ENCODE measurements at places on chromosomes 1 and 21.

DNA sequence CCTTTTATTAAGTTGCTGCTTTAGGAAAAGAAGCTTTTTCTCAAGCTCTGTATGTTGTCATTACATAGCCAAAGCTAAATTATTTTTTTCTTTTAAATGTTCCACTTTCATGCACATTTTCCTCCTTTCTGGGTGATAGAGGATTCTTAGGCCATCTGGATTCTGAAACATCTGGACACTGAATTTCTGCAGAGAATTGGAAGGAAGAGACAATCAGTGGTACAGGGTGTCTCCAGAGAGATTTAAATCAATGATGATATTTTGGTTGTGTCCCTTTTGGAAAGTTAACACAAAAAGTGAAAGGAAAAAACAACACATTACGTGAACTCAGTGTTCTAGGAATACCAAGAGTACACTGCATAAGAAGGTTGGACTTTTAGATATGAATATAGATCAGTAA lies 211.4 kb upstream of the PKN2 start:
- DNase-seq: no peak

DNA sequence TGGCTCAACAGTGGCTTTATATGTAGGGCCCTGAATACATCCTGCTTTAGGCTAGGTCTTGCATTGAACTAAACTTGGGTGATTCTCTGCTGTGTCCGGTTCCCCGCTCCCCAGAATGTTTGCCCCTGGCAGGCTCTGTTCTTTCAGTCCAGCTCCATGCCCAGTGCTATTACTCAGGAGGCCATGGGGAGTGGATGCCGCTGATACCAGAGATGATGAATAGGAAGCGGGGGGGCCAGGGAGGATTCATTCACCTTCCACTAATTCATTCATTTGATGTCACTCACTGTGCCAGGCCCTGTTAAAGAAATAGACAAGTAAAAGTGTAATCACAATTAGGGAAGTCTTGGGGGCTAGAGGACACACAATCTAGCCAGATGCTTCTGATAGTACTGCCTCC lies 83.8 kb downstream of the TMEM53 start:
- no peak for DNase-seq

GRCh38 chr21:17370916-17371315 lies 141.9 kb upstream of the CXADR start:
- no peak for DNase-seq

DNA sequence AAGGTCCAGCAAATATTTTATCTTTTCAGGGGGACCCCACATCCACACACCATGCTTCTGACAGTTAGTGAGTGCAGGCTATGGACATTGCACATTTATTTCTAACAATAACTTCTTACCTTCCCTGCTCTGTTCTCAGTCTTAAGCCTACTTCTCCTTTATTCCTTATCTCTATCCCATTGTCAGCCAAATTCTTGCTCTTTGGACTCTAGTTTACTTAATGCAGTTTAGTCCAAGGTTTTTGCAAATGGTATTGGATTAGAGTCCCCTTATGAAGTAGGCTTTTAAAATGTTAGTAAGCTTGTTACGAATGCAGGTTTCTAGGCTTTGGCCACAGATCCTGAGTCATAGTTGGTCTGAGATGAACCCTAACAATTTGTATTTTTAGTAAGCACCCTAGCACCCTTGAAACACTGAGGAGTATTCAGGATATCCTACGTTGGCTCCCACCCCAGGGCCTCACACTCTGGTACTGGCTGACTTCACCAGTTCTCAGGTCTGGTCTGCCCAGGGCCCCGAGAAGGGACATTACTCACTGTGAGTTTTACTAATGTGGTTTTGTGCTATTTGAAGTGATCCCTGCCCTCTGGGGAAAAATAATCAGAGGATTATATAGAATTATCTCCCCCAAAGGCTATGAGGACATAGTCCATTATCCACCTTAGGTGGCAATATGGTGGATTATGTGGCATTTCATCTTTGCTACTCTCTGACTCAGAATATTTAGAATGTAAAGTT lies 239.5 kb downstream of the TGFB2 start:
- DNase-seq: no peak

DNA sequence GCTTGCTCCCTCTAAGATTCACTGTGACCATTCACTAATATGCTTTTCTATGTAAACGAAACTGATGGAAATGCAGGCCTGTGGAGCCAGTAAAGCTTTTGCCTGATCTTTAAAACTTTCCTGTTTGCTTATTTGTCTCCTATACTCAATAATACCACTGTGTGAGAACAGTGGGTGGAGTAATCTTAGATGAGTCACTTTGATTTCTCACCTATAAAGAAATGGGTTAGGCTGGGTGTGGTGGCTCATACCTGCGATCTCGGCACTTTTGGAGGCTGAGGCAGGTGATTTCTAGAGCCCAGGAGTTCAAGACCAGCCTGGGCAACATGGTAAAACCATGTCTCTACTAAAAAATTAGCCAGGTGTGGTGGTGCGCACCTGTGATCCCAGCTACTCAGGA lies 70.8 kb downstream of the RWDD3 start:
- DNase-seq: no peak

DNA sequence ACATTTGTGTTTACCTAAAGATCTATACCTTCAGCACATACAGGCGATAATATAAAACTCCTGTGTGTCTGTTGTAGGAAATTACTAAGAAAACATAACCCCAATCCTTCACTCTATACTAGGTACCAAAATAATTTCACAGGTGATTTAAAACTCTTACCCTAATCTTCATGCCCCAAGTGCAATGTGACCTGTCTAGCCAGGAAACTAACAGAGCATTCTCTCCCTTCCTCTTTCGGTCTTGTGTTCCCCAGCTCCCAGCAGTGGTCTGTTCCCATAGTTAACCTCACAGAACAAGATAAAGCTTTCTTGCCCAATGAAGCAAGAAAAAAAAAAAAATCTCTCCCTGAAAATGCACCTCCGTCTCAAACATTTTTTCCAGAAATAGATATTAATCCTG lies 493.5 kb downstream of the DPYD start:
- no peak for DNase-seq

- no peak for DNase-seq
Observed at GRCh38 chr1:209703834-209704504, 677 bp upstream of the HSD11B1 start.

DNA sequence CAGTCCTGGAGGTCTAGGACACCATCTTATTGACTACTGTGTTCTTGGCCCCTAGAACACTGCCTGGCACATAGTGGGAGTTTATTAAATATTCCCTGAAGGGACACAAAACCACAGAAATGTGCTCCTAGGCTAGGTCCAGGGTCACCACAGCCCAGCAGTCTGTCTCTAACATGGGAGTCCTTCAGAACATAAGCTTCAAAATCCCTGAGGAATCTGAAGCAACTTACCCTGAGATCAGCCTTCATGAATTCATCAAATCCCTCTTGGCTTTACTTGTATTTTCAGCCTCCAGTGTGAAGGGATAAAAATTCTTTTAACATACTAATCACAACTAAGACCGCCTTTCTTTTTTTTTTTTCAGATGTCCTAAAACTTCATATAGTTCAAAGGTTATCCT lies 32.7 kb upstream of the BCAR3 start:
- DNase-seq: no peak

DNA sequence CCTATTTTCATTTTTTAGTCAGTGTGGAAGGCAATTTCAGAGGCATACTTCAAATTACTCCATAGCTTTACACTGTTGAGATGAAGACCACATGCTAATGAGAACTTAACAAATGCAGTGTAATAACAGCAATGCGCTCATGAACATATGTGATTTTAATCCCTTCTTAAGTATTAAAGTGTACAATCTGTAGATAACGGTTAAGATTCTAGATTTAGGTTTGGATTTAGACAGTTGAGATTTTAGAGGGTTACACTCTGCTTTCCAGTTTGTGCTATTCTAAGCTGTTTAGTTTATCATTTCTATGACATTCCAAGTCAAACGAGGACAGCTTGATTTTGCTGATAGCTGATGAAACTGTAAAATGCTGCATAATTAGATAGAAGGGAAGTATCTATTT lies 257.8 kb upstream of the CHRM3 start:
- no peak for DNase-seq

DNA sequence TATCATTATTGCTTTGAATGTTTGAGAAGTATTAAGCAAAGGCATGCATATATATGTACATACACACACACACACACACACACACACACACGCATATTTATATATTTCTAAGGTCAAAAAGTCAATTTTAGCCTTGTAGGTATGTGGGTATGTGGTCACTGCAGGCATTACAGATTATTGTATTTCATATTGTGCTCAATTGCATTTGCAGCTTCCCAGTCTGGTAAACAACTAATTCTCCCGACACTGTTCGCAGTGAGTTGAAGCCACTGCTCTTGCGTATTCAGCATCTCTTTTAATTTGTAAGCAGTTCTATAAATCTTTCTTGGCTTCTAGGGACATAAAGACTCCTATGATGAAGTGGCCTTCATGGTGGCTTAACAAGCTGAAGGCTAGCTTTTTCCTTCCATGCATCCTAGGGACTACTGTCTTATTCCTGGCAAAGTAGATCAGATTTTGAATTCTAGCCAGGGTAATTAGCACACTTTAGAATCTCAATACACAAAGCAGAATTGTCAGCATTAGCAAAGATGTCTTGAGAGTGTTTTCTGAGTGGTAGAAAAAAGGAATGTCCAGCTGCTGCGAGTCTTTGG lies 368.6 kb upstream of the NEGR1 start:
- DNase-seq: no peak

DNA sequence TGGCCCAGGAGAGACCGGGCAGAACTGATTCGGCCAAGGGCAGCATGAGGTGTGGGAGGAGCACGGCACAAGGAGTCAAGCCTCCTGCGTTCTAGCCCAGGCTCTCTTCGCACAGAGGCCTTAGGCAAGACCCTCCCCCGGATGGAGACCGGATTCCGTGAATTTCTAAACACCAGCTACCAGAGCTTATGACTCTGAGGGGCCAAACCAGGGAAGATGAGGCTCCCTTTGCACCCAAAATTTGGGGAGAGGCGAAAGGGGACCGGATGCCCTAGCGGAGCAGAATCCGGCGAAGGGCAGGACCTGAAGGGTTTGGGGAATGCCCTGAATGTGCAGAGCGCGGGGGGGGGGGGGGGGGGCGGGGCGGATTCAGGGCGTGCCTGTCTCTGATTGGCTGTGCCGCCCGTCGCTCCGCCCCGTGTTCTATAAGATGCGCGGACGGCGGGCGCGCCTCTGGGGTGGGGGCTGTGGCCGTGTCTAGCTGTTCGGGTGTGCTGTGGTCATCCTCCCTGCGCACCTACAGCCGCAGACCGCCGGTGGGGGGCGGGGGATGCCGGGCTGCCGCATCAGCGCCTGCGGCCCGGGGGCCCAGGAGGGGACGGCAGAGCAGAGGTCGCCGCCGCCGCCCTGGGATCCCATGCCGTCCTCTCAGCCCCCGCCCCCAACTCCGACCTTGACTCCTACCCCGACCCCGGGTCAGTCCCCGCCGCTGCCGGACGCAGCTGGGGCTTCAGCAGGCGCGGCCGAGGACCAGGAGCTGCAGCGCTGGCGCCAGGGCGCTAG lies at the start of gene TRNP1:
Gene TRNP1 (plus strand): TSS at position 456 of the 783 bp plus-strand sequence. CDS start 95 bp downstream, at position 551.
- peak; percentile 69 for DNase-seq

- no peak for DNase-seq
Observed at GRCh38 chr1:55040933-55041494, 1.7 kb downstream of the PCSK9 start.

Data from activated T-helper 1 cell treated with anti-CD3 and anti-CD28 coated beads, Interleukin-12 subunit alpha, Interleukin-12 subunit beta, Interleukin-2, Interleukin-4 antibody, amounts not matched to agents 30 ng/mL and 10 ng/mL and 1 ng/mL, durations not matched to agents 14 hours and 24 hours and 36 hours (primary cell).